ENCODE measurements at places on chromosomes 5 and 9.

GRCh38 chr5:38468202-38468673, 88.2 kb downstream of the LIFR start:
- DNase-seq, result no peak

DNA sequence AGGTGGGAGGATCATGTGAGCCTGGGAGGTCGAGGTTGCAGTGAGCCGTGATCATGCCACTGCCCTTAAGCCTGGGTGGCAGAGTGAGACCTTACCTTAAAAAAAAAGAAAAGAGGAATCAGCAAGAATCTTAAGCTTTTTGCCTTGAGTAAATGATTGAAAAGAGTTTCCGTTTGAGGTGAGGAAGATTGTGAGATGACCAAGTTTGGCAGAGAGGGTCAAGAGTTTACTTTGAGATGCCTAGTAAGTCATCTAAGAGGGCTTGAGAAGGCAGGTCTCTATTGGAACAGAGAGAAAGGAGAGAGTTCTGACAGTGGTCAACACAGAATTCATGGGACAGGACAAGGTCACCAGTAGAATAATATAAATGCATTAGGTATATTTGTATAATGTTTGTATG, 572.1 kb downstream of the TLE4 start:
- DNase-seq, result no peak

- peak; percentile 65 for DNase-seq
These were observed 352.9 kb downstream of the DNAH5 start for GRCh38 chr5:13591621-13592020.

GRCh38 chr5:57884346-57885102, 401.9 kb upstream of the ACTBL2 start:
- DNase-seq, result no peak

- DNase-seq, result no peak
These were observed 130.0 kb downstream of the C9orf152 start for GRCh38 chr9:110077925-110078324.

DNA sequence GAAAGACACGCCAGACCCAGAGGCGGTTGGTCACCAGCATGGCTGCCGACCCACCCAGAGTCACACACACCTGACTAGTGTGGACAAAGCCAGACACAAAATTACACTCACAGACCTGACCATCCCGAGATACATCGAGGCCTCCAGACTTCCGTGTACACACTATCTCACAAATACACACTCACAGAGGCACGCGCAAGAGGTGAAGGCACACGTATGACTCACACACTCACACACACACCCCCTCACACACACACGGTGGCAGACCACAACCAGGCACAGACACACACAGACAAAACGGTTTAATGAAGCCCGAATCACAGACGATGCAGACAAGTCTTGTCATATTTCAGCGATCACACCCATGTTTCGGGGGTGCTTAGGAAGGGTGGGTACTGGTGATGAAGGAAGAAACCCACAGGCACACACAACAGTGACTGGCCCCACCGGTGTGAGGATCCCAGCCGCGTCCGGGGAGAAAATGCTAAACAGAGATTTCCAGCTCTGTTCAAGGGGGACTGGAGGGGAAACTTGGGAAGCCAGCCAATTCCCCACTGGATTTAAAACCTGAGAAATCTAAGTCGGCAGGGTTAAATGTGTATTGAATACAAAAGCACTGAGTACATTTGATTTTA, 51.3 kb downstream of the CRB2 start:
- DNase-seq, result no peak

DNA sequence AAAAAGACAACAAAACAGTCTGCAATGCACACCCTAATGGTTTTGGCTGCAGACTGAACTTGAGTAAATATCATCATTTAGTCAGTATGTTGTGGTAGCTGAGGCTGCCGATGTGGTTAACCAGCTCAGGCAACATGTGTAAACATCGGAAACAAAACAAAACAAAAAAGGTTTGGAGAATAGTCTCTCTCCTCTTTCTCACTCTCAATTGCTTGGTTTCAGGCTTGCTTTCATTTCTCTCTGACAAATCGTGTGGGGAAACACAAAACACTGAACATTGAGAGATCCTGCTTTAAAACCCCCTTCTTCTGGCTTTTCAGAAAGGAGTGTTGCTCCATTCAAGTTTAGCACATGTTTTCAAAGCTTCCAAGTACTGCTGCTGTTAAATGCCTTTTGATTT, 453.3 kb downstream of the BNC2 start:
- no peak for DNase-seq

- DNase-seq, result no peak
These were observed 192.4 kb downstream of the HSPA4 start for GRCh38 chr5:133244242-133244641.

- DNase-seq, result no peak
These were observed 21.1 kb upstream of the TERT start for GRCh38 chr5:1315709-1316587.

- DNase-seq, result no peak
These were observed 273.1 kb downstream of the KIAA0825 start for GRCh38 chr5:94345257-94345656.

DNA sequence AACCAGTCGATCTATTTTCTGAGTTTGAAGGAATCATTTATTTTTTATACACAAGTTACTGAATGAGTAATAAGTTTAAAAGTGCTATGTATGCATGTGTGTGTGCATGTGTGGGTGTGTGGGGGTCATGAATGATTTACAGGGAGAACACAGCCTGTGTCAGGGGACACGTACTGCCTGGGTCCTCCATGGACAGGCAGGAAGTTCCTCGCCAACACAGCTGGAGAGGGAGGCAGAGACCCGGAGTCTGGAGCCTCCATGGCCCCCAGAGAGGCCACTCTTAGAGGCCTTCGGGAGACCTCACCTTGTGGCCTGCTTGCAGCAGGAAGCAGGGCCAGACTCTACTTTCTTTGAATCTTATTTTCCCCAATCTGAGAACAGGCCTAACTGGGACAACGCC, 144.7 kb downstream of the GABBR2 start:
- no peak for DNase-seq

DNA sequence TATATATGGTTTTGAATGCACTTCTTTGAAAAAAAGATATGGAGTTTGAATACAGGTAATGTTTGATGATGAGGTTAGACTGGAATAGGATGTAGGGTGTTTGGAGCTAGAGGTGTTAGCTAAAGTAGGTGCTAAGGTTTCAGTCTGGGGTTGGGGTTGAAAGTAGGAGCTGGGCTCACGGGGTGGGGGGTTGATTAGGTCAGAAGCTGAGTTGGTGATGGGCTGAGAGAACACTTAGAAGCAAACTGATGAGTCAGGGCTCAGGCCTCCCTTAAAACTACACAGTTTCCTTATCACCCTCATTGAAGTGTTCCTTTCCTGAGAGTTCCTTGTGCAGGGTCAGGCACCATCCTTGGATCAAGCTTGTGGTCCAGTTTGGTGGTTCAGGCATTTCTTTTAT, 308.8 kb upstream of the ADAMTS16 start:
- no peak for DNase-seq

DNA sequence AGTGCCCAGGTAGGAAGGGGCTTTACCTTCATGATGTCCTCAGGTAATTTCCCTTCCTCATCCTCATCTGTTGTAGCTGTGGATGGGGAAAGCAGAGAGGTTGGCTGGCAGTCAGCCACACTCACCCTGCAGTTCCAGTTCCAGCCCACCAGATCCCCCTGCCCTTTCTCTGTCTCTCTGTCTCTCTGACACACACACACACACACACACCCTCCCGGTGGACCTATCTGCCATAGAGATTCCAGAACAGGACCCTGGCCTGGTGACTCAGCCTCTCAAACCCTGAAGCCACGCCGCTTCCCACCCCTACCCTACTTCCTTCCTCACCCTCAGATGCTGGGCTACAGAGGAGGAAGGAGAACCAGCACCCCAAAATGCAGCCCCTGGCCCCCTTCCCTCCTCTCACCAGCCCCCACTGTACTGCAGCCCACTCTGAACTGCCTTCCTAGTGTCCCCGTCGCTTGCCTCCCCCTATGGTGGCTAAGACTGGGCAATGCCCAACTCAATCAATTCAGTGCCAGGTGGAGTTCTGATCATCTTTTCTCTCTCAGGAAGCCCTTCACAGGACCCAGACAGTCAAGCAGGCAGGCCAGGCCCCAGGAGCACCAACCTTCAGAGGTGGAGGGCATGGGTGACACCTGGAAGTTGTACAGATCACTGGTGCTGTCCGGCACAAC, 4.8 kb downstream of the IRF1 start:
- no peak for DNase-seq

DNA sequence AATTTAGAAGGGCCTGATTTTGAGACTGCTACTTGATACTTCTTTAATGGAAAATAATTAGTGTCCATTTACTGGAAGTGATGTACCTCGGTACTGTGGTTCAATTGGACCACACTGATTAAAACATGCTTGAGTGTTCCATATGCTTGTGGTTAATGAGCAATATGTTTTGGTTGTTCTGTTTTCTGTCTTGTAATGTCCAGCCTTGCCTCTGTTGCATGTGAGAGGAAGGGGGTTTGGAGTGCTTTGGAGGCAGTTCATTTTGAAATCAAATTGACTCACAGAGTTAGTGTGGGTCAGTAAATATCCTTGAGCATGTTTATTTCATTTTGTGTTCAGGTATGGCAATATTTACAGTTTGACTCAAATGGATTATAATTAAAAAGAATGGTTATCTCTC, 334.4 kb downstream of the ARHGEF28 start:
- DNase-seq, result no peak

DNA sequence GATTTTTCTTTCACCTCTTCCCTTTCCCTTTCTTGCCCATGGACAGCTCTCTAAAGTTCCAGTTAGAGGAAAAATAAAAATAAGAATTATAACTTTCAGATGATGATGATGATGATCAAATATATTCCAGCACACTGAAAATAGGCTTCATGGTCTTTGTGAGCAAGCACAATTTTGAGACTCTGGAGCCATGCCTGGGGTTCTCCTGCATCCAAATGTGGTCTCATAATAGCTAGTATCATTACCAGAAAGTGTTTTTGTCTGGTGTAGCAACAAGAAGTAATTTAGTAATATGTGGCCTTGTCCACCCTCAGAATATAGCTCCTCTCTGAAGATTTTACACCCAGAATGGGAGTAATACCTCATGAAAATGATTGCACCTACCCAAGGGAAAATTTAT, 150.4 kb downstream of the SNCAIP start:
- DNase-seq, result no peak

- no peak for DNase-seq
These were observed 408.9 kb upstream of the MPDZ start for GRCh38 chr9:13688223-13688989.

DNA sequence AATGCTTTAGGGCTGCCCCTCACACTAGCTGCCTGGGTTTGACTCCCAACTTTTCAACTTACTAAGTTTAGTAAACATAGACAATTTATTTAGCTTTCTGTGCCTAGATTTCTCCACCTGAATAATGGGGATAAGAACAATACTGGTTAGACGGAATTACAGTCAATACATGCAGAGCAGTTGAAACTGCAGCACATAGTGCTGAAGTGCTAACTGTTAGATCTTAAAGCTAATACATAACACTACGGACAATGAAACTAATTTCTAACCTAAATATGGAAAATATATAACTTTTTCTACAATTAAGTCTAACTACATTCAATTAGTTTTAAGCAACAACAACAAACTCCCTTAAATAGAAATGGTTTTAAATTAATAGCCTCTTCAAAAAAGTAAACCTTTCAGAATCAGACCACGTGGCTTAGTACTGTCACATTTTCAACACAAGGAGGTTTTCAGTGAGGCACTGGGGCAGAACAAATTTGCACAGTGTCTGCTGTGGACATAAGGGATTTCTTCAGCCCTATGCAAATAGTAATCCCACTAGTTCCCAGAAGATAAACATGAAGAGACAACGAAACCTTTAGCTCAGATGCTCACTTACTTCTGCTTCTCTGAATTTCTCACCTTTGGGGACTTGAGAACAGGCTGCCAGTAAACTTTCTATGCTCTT, 293.4 kb downstream of the EDIL3 start:
- DNase-seq, result no peak

DNA sequence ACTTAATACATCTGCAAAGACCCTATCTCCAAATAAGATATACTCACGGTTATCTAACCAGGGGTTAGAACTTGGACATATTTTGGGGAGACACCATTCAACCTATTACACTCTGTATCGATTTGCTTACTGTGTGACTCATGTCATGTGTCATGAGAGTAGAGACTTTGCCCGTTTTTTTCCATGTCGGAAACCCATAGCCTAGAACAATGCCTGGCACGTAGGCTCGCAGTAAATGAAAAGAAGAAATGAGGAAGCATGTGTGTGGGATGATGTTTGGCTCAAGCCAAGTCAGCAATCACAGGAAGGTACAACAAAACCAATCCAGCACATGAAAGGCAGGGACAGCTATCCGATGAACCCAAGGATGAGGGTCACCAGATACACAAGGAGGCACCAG, 94.6 kb upstream of the DNAH5 start:
- DNase-seq, result no peak

GRCh38 chr5:100026606-100027005, 508.6 kb upstream of the FAM174A start:
- DNase-seq, result no peak

GRCh38 chr9:132197856-132198550, 36.1 kb downstream of the NTNG2 start:
- DNase-seq, result no peak

DNA sequence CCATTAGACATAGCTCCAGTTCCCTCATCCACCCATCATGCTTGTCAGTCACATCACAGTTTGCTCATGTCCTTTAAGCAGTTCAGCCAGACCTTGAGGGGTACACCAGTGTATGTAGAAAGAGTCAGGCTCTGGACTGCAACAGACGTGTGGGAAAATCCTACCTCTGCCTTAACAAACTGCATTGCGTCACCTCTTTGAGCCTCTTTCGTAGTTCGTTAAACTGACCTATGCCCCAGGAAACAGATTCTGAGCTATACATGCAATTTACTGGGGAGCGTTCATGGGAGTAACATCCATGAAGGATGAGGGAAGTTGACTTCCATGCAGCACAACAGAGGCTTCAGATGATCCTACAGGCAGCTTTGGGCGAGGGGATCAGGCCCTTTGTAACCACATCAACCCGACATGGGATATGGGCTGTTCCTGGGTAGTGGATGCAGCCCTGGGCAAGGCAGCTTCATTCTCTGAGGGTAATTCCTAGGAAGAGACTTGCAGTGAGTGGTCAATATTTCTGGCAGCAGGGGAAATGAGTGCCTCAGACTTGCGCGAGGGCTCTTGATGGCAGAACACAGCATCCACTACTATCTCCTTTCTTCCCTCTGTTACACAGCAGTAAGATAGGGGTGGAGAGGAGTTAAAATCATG, 4.3 kb downstream of the SPINK4 start:
- DNase-seq, result no peak

DNA sequence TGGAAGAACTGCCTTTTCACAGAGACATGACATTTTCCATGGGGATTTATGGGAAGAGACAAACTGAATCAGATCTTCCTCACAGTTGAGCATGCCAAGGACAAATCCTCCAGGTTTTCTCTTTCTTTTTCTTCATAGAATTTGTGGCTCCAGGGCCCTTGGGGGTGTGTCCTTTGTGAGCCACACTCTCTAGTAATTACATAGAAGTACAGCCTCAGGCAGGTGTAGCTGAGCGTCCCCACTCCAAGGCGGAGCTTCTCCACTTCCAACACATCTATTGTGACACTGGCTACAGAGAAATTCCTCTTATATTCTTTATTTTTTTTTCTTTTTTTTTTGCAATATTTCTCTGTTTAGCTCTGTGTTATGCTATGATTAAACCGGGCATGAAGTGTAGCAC, 420.5 kb upstream of the CD180 start:
- no peak for DNase-seq

GRCh38 chr5:10654566-10654965, 90.7 kb downstream of the ANKRD33B start:
- DNase-seq, result no peak

- no peak for DNase-seq
These were observed 128.7 kb downstream of the TRIM32 start for GRCh38 chr9:116815835-116816234.

Measured in suppressor macrophage treated with lipopolysaccharide for 1 hour (primary cell).